Hypothalamus (tissue), 51 donors: ENCODE measurements at places on chromosomes 3 and 15.

- no peak for DNase-seq
Measured at GRCh38 chr3:74561881-74562280, 52.6 kb downstream of the CNTN3 start.

- no peak for DNase-seq
Measured at GRCh38 chr3:152279479-152279878, 10.8 kb downstream of the MBNL1 start.

- DNase-seq, result no peak
Measured at GRCh38 chr15:75835990-75836958, 7.0 kb upstream of the UBE2Q2 start.

DNA sequence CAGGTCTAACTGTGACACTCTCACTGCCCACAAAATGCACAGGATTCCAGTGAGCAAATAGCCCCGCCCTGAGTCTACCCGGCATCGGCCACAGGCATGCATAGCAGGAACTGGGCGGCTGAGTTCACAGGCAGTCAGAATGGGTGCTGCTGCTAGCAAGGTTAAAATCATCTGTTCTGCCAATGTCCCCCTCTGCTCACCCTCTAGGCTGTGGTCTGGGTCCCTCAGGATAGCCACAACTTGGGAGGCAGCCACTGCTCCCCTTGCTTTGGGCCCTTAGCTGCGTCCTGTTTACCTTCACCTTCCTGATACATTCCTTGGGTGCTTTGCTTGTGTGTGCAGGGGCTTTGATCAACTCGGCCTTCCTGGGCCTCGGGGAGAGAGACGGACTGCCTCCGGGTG, 232.9 kb upstream of the RGMA start:
- no peak for DNase-seq

- DNase-seq, result no peak
Measured at GRCh38 chr3:138245026-138245425, 57.9 kb downstream of the ARMC8 start.

DNA sequence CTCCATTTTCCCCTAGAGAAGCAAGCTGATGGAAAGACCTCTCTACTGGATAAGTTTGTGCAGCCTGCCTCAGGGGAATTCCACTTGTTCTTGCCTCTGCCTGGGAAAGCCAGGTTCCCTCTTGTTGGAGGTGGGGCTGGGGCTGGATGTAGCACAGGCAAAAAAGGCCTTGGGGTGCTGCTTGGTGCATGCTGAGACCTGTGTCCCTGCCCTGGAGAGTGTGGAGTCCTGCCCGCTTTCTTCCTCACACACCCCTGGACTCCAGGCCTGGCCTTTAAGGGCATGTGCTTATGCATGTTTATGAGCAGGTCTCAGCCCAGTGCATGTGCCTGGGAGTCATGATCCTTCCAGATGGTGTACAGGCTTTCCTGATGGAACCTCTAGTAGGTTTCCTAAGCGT, 23.5 kb upstream of the JMJD7 start:
- DNase-seq, result no peak

DNA sequence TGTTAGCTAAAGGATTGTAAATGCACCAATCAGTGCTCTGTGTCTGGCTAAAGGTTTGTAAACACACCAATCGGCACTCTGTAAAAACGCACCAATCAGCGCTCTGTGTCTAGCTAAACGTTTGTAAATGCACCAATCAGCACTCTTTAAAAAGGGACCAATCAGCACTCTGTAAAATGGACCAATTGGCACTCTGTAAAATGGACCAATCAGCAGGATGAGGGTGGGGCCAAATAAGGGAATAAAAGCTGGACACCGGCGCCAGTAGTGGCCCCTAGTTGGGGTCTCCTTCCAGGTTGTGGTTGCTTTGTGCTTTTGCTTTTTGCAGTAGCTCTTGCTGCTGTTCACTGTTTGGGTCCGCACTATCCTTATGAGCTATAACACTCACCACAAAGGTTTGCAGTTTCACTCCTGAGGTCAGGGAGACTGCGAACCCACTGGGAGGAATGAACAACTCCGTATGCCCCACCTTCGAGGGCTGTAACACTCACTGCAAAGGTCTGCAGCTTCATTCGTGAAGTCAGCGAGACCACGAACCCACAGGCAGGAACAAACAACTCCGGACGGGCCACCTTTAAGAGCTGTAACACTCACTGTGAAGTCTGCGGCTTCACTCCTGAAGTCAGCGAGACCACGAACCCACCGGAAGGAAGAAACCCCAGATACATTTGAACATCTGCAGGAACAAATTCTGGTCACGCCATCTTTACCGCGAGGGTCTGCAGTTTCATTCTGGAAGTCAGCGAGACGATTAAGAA, 1.1 kb upstream of the SUCLG2 start:
- no peak for DNase-seq

GRCh38 chr3:157043771-157044170, 116.2 kb downstream of the CCNL1 start:
- DNase-seq, result no peak

DNA sequence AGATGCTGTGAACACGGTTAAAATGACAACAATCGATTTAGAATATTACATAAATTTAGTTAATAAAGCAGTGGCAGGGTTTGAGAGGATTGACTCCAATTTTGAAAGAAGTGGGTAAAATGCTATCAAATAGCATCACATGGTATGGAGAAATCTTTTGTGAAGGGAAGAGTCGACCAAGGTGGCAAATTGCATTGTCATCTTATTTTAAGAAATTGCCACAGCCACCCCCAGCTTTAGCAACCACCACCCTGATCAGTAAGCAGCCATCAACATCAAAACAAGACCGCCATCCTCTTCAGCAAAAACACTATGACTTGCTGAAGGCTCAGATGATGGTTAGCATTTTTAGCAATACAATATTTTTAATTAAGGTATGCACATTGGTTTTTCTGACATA, 5.7 kb upstream of the CCR5 start:
- DNase-seq, result no peak

DNA sequence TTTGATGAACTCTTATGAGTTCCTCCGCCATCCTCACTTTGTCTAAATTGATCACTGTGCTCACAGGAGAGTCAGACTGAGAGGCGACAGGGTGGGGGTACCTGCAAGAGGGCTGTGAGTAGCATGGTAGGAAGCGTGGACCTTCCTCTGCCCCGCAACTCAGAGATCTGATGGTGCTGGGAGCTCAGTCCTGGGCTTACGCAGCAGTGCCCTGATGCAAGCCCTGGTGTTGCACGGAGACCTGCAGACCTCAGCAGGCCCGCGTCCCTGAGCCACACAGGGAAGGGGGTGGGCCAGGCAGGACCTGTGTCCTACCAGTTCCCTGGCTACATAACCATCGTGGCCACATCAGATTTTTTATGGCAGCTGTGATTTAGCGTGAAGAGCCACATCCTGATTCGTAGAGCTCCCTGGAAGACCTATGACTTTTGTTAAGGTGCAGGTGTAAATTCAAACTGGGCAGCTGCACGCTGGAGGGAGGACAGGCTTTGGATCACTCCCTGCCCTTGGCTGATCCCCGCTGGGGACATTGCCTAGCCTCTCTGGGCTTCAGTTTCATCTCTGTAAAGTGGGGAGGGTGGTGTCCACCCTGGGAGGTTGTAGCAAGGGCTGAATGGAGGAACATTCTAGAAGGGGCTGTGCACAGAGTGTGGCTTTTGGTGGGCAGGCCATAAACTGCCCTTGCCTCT, 176.1 kb downstream of the KLF13 start:
- DNase-seq, result no peak
